ENCODE measurements at places on chromosomes 13 and 19.

- no peak for DNase-seq
Observed at GRCh38 chr13:42681326-42682100, 99.9 kb upstream of the FAM216B start.

- DNase-seq, result no peak
Observed at GRCh38 chr19:13781547-13781946, 7.3 kb downstream of the C19orf53 start.

GRCh38 chr19:40705362-40705651 lies 11.4 kb downstream of the COQ8B start:
- no peak for DNase-seq

- no peak for DNase-seq
Observed at GRCh38 chr13:43629691-43630480, 156.9 kb downstream of the ENOX1 start.

DNA sequence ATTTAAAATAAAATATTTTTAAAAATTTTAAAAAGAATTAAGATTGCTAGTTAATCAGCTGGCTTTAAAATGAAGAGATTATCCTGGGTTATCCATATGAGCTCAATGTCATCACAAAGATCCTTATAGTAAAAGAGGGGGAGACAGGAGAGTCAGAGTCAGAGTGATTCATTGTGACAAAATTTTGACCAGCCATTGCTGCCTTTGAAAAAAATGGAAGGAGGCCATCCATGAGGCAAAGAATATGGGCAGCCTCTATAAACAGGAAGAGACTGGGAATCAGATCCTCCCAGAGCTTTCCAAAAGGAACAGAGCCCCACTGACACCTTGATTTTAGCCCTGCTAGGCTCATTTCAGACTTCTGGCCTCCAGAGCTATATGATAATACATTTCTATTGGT lies 9.3 kb upstream of the RUBCNL start:
- DNase-seq, result no peak

GRCh38 chr13:73708393-73708985 lies 425.7 kb downstream of the KLF12 start:
- DNase-seq, result peak; percentile 60

GRCh38 chr13:110264685-110265275 lies 42.2 kb downstream of the COL4A1 start:
- no peak for DNase-seq

DNA sequence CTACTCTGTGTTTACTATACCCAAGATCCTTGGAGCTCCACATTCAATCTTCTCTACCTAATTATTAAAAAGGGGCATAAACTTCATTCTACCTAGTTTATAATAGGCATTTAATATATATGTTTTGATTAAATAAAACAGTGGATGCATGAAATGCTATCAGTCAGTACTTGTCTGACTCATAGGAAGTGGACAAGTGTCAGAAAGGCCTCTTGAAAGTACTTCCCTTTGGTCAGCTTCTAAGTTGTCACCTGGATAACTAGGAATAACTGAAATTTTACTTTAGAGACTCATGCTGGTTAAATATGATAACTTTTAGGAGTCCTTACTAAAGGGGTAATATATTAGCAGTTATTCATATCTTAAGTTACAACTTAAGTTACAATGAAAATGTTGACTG lies 329.8 kb downstream of the KLF5 start:
- no peak for DNase-seq

GRCh38 chr19:34499155-34499834 lies 17.7 kb downstream of the WTIP start:
- DNase-seq, result no peak

DNA sequence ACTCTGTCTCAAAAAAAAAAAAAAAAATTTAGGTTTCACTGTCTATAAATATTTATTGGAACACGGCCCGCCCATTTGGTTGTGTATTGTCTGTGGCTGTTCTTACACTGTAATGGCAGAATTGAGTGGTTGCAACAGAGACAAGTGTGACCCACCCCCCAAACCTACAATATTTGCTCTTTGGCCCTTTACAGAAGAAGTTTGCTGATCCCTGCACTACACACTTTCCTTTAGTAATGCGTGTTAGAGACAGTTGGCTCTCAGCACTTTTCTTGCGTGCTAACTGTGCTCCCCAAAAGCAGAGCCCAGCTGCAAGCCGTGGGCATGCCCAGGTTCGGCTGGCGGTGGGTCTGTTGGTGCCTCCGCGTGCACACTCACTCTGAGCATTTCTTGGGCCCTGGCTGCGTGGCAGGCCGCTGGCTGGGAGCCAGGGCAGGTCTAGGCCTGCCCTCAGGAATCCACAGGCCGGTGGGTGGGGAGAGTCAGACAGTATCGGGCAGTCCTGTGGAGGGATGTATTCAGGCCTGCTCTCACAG lies 72.6 kb downstream of the SIPA1L3 start:
- no peak for DNase-seq

DNA sequence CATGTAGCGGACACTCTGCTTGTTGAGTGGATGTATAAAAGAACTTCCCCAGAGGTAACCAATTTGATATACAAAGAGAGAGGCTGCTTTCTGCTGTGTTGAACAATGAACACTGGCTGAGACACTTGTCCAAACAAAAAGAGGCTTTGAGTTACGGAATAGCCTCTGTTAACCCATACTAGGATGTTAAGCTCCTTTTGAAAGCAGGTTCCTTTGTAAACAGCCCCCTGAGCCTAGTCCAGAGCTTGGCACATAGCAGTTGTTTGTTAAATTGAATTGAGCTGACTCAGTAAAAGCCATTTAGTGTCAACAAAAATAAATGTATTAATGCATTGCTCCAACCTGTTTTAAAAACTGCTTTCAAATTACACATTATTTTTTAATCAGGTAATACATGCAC lies 200.1 kb downstream of the MZT1 start:
- no peak for DNase-seq

- DNase-seq, result no peak
Observed at GRCh38 chr13:106151056-106151699, 384.3 kb downstream of the EFNB2 start.

DNA sequence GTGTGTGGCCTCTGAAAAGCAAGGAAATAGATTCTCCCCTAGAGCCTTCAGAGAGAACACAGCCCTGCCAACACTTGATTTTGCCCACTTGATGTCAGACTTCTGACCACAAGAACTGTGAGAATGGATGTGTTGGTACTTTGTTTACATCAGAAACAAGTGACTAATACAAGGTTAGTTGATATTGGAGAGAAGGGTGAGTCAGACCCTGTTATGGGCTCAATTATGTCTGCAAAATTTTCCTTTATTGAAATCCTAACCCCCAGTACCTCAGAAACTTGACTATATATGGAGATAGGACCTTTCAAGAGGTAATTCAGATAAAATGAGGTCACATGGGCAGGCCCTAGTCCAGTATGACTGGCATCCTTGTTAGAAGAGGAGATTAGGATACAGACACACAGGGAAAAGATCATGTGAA lies 226.7 kb downstream of the RFC3 start:
- DNase-seq, result no peak

DNA sequence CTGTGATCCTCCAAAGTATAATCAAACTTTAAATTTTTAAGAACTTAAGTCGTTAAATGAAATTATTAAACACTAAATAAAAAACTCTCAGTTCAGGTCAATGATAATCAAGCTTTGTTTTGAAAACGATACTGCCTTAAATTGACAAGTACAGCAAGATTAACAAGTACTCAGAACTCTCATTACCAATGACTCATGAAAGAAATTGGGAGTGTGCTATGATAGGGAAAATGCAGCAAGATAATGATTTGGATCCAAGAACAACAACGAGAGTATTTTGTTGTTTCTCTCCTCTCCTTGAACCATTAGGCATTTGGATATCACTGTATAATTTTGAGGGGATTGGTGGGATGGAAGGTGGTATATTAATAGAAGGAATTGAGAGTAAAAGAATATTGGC lies 10.2 kb downstream of the N4BP2L2 start:
- no peak for DNase-seq

- DNase-seq, result no peak
Observed at GRCh38 chr13:22189176-22190048, 518.5 kb downstream of the FGF9 start.

DNA sequence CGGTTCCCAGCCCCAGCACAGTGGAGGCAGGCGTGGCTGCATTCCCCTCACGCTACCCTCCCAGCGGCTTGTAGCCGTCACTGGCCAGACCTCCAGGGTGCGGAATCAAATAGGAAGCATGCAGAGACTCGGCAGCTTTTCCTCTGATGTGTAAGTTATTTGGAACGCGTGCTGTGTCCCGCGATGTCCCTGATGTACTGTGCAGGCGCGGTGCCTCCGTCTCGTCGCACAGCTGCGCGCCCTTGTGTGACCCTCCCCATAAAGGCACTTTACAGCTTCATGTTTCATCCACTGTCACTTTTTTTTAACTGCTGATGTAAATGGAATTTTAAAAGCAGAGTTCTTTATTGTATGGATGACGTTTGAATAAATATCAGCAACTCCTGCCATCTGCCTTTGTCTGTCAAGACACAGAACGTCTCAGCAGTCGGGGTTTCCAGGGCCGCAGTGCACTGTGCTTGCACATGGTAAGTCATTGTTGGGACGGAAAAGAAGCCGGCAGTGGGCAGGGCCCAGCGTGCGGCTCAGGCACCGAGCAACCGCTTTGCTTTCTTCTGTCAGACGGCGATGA lies 7.3 kb upstream of the F7 start:
- no peak for DNase-seq

DNA sequence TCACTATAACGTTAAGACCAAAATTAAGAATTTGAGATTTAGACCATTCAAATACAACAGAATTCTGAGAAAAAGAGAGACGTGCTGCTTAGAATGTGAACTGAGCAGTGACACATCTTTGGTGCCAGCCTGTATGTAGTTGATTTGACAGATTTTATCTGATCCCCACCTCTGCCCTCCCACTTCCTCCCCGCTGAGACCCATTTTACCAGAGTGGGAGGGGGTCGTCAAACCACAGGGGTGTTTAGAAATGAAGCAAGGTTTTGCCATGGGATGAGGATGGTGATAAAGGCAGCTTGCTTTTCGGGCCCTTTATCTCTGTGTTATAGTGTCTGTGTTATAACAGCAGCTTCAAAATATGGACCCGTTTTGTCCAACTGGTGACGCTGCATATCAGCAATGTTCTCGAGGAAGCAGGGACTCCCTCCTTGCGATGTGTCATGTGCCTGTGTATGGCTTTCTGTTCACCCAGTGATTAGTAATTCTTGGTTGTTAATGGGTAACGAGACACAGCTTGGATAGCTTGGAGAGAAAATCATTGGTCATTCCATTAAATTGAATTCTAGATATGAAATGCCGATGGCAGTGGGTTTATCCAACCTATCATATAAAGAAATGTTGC lies 125.0 kb downstream of the HS6ST3 start:
- no peak for DNase-seq

- peak; percentile 84 for DNase-seq
Observed at GRCh38 chr13:46374710-46375109, 12.3 kb downstream of the RUBCNL start.

DNA sequence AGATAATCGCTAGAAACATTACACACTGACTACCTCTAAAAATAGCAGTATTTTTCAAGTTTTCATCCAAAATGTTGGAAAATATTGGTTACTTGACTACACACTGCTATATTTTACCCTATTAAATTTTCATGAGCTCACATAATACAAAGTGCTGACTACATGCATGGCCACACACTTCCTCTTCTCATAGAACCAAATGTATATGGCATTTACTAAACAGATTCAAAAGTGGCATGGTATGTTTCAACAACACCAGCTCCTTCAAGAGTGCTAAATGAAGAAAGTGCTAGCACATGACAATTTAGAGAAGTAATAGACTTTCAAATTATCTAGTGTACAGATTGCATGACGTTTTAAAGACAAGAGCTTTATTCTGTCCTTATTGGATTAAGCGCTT lies 780.4 kb upstream of the SLITRK6 start:
- no peak for DNase-seq

DNA sequence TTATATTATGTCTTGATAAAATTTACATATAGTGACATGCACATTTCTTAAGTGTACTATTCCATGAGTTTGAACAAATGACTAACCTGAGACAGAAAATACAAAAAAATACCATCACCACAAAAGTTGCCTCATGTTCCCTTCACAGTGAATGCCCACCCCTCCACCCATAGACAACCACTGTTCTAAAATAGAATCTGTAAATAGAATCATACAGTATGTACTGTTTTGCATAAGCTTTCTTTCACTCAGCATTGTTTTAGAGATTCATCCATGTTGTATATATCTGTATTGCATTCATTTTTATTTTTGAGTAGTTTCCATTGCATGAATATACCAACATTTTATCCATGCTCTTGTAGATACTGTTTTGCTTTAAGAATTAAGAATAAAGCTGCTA lies 23.3 kb upstream of the RBM26 start:
- DNase-seq, result no peak

GRCh38 chr13:72850959-72851677 lies 69.2 kb downstream of the PIBF1 start:
- DNase-seq, result no peak

DNA sequence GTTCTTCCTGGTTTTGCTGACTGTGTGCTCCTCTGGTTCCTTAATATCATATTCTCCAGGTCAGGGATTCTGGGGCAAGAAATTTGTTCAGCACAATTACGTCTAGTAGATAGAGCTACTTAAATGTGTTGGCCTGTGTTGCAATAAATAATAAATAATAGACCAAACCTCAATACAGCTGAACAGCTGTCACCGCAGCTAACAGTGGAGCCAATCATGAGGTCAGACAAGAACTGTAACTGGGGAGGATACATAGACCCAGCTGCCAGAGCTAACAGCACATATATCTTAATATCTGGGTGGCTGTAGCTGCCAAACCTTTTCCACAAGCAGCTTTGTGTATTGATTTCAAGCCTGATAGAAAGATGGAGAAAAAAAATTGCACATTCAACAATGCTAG lies 1596.3 kb upstream of the PCDH20 start:
- DNase-seq, result no peak

GRCh38 chr19:17632577-17632976 lies 55.6 kb downstream of the UNC13A start:
- no peak for DNase-seq

GRCh38 chr13:61024046-61024445 lies 391.6 kb downstream of the PCDH20 start:
- no peak for DNase-seq

DNA sequence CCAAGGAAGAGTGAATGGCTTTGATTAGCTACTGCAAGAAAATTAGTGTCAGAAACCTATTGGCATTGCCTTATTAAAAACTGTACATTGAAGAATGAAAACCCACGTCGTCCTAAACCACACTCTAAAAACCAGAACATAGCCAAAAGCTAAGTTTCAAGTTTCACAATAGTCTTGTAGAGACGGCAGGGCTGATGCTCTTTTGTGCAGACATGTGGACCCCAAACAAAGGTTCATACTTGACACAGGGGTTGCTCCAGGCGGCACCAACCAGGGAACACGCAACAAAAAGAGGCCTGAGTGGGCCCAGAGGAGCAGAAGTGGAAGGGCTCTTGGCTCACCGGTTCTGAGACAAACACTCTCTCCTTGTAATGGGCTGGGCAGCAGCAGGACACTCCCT lies 28.6 kb upstream of the MIR17HG start:
- no peak for DNase-seq
